ENCODE measurements at places on chromosomes 4 and X.

GRCh38 chr4:15293711-15294110 is 134.1 kb upstream of the C1QTNF7 start:
- H3K27ac ChIP-seq, result no peak overlapping the region
- no peak for DNase-seq
- no peak overlapping the region for H3K4me3 ChIP-seq
- H3K27me3 ChIP-seq, result no peaks in the 10 kb centered on the region
- H3K36me3 ChIP-seq, result no peaks in the 10 kb centered on the region
- H3K4me1 ChIP-seq, result no peaks in the 10 kb centered on the region

DNA sequence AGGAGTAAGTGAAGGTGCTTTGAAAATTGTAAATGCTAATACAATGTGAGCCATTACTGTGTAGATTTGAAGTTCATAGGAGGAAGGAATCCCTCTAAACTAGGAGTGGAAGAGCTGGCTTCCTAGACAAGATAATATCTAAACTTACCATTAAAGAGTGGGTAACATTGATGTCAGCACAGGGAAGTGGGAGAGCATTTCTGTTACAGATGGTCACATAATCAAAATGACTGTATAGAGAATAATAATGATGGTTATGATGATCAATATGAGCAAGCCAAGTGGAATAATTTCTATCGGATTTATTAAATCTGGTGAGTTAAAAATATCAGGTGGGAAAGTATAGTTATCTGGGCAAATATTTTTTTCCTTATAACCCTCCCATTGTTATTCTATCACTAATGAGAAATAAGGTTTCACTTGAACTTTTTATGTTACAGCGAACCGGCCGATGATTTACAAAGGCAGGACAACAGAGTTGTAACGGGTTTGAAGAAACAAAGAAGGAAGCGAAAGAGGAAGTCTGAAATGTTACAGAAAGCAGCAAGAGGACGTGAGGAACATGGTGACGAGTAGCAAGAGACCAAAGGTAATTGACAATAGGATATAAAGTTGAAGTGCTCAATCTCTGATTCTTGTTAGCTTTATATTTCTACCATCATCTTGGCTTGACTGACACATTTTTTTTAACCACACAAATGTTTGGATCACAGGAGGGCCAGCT is 43.5 kb downstream of the FMR1NB start:
- no peaks in the 10 kb centered on the region for H3K4me1 ChIP-seq
- H3K27ac ChIP-seq, result no peak overlapping the region
- no peak overlapping the region for H3K4me3 ChIP-seq

DNA sequence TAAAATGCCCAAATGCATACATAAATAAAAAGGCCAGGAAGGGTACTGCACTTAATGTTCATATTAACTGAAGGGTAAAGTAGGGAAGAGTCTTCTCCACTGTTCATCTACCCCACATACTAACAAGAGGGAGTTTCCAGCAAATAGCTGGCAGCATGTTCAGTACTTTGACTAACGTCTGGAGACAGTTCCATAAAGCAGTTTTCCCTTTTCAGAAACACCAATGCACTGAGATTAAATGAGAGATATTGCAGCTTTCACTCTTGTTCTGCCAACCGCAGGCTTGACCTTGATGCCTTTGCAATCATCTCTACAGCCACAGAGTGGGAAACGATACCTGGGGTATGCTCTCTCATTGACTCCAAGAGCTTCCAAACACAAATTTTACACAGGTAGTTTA is 2123.1 kb upstream of the TENM3 start:
- H3K4me1 ChIP-seq, result no peaks in the 10 kb centered on the region
- no peak for DNase-seq
- H3K27me3 ChIP-seq, result no peaks in the 10 kb centered on the region
- no peak overlapping the region for H3K27ac ChIP-seq
- H3K4me3 ChIP-seq, result no peak overlapping the region
- no peaks in the 10 kb centered on the region for H3K36me3 ChIP-seq

DNA sequence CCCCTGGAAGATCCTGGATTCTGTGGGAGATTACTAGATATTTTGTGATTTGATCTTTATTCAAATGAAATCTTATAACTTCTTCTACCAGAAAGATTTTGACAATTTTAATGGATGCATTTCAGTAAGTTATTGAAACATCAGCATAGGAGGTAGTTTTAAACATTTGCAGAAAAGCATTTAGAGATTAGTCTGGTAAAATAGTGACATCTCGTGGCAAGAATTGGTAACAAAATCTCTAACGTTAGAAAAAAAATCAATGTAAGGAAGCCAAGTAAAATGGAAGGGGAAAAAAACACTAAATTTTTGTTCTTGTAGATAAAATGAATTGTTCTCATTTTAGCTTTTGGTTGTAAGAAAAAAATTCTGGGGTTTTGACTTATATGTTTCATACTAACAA is 73.3 kb downstream of the TASL start:
- no peak overlapping the region for H3K27ac ChIP-seq
- no peaks in the 10 kb centered on the region for H3K4me1 ChIP-seq
- H3K36me3 ChIP-seq, result no peaks in the 10 kb centered on the region

- H3K4me3 ChIP-seq, result no peak overlapping the region
- no peak overlapping the region for H3K27ac ChIP-seq
- H3K4me1 ChIP-seq, result no peaks in the 10 kb centered on the region
- no peaks in the 10 kb centered on the region for H3K36me3 ChIP-seq
- no peaks in the 10 kb centered on the region for H3K27me3 ChIP-seq
Observed at GRCh38 chrX:51641421-51642021, 22.8 kb upstream of the CENPVL3 start.

GRCh38 chr4:82889287-82889686 is 1.7 kb downstream of the SEC31A start:
- peaks cover 19% of the 10 kb centered on the region for H3K4me1 ChIP-seq
- peak overlapping the region; percentile 75 for H3K4me3 ChIP-seq
- H3K27ac ChIP-seq, result peak overlapping the region; percentile 97
- peaks cover 11% of the 10 kb centered on the region for H3K36me3 ChIP-seq

GRCh38 chr4:38856524-38857337 is at the start of gene TLR6:
TSS of gene TLR6 (minus strand) at chr4:38856817. CDS start at chr4:38829473, 27,344 bp downstream.
- no peaks in the 10 kb centered on the region for H3K4me1 ChIP-seq
- H3K27me3 ChIP-seq, result no peaks in the 10 kb centered on the region
- no peaks in the 10 kb centered on the region for H3K36me3 ChIP-seq
- H3K27ac ChIP-seq, result no peak within 1 kb of the TSS
